ENCODE measurements at places on chromosomes 7 and 10. TPM values are rescaled to one million over a fixed set of nuclear protein-coding genes. Genes with fewer than 3 reads are reported as not detected.

DNA sequence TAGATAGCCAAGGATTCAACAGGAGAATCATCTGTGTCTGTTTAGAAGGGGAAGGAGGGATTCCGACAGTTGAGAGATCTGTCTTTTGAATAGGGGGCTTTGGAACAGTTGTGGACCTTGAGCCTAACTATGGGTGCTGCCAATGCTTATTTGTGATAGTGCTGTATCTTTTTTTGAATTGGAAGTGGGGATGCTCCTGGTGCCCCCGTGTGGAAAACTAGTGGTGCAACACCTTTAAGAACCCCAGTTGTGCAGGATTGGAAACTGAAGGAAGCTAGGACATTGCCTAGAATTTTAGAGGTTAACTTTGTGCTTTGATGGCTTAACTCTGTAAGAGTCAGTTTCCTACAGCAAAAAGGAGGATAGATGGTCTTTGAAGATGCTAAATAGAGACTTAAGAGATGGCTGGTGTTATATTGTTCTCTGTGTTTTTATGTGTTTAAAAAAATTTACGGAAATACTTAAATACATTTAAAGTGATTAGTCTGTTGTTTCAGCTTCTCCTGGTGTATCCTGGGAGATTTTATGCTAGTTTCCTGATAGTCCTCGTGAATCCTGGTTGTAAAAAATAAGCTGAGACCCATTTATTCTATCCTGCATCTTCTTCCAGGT lies 69.3 kb downstream of the AP3M1 start:
- peak; percentile 61 for DNase-seq

DNA sequence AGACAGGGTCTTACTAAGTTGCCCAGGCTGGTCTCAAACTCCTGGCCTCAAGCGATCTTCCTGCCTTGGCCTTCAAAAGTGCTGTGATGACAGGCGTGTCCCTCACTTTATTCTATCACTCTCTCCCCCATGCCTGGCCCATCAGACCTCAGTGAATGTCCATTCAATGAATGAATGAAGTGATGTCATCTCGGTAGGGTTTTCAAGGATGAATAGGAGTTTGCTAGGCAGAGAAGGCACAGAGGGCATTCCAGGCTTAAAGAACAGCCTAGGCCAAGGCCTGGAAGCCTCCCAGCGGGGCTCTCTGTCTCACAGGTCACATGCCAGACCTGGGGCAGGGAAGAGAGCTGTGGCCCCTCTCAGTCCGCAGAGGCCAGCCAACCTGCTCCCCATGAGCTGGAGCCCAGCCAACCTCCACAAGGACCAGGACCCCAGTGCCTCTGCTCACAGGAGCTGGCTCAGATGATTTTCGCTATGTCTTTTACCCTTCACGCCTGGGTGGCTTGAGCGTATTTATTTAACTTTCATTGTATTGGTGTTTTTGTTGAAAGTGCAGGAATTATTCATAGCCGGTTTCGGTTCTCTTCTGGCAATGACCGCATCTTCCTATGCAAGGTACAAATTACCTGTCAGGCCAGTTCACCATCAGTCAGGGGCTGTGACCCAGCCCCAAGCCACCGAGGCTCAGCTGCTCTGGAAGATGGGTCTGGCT lies 11.8 kb upstream of the TNRC18 start:
- DNase-seq, result no peak

GRCh38 chr10:69696073-69696731 lies 66.2 kb downstream of the FAM241B start:
- DNase-seq, result peak; percentile 64

GRCh38 chr7:22725585-22725984 lies 1.4 kb upstream of the IL6 start:
- no peak for DNase-seq

- peak; percentile 67 for DNase-seq
Observed at GRCh38 chr10:3467052-3467951, 294.7 kb upstream of the PITRM1 start.

Gene FFAR4
- 0.96 TPM for total RNA-seq

Gene COL1A2
- 19,645 TPM for total RNA-seq

Gene ATAD1
- total RNA-seq, result 35.2 TPM

Gene SP8
- 4.1 TPM for total RNA-seq

Gene RNF32
- not detected for total RNA-seq

Gene MEST
- 417 TPM for total RNA-seq
